ENCODE measurements at places on chromosomes 16 and 17.

DNA sequence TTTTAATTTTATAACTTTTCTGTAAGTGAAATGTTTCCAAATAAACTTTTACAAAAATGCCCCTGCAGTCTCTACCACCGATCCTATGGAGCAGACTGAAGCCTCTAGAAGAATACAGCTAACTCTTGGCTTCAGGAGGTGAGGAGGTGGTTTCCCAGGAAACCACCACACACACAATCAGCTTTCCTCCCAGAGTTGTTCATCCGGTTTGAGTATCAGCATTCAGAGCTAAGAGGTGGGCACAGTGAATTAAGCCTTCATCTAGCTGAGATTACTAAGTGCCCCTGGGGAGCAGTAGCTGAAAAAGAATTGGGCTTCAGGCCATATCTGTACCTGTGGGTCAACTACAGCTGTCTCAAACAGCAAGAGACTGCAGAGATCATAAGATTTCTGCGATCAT is 139.7 kb downstream of the AATF start:
- DNase-seq, result no peak

GRCh38 chr17:41464682-41465081 is 2.5 kb downstream of the KRT32 start:
- no peak for DNase-seq

GRCh38 chr17:78462148-78462547 is 83.7 kb downstream of the PGS1 start:
- no peak for DNase-seq

GRCh38 chr16:19776147-19776546 is 58.1 kb downstream of the IQCK start:
- DNase-seq, result no peak

GRCh38 chr17:63431939-63432804 is 13.9 kb downstream of the CYB561 start:
- DNase-seq, result no peak

- peak; percentile 28 for DNase-seq
Measured at GRCh38 chr17:34382621-34383124, 19.6 kb upstream of the CCL1 start.

- DNase-seq, result no peak
Measured at GRCh38 chr16:56048425-56049105, 142.7 kb upstream of the GNAO1 start.

GRCh38 chr17:7835814-7836595 is 2.0 kb downstream of the KDM6B start:
- DNase-seq, result no peak

DNA sequence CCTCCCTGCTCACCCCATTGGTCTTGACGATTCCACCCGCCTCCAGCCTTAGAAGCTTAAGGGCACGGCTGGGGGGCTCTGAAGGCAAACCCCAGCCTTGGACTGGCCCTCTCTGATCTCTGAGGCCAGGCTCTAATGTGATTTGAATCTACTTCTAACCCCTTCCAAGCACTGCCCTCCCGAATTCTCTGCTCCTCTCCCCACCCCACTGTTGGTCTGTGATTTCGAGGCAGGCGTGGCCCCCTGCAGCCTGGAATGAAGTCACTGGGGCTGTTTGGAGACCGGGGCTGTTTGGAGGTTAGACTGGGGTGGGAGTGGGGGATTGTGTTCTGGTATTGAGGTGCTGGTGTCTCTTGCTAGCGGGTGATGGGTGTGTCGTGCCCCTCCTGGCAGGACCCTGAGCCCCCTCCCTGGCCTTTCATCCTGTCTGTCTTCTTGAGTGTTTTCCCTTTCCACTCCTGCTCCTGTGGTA is 2.2 kb downstream of the GRB7 start:
- DNase-seq, result no peak

DNA sequence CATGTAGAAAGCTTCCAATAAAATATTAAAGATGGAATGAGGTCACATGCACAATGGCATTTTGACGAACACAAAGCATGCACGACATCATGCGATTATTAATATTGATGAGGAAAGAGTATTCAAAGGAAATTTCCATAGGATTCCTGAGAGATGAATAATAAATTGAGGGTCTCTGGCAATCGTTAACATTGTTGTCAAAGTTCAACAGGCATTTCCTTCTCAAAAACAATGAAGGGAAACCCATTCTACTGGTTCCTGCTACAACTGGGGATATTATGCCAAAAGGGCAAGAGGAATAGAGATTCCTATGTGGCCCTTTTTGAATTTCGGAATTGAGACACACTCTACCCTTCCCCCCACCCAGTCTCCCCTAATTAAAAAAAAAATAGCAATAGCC is 128.3 kb upstream of the NUDT7 start:
- DNase-seq, result no peak

GRCh38 chr17:79645022-79645776 is 34.3 kb upstream of the RBFOX3 start:
- no peak for DNase-seq

DNA sequence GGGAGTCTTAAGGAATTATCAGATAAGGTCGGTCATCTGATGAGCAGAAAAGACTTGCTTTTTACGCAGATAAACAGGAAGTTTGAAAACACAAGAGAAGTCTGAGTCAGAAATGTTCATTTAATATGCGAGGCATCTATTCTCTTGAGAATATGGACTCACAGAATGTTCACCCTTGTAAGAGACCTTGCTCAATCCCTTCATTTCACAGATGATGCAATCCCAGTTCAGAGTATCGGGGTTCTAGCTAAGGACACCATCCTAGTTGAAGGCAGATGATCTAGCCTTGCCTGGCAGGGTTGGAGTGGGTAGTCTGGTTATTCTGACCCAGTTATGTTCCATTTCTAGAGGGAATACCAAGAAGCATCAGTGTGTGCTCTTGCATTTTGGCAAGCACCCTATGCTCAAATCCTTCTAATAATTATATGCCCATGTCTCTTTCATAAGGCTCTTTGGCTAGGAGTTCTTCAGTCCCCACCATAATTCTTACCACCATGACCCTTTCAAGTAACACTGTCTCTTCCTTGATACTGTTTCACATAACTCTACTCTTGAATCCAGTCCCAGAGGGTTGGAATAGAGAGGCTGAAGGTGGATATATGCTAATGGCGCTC is 42.5 kb downstream of the YPEL2 start:
- DNase-seq, result no peak

DNA sequence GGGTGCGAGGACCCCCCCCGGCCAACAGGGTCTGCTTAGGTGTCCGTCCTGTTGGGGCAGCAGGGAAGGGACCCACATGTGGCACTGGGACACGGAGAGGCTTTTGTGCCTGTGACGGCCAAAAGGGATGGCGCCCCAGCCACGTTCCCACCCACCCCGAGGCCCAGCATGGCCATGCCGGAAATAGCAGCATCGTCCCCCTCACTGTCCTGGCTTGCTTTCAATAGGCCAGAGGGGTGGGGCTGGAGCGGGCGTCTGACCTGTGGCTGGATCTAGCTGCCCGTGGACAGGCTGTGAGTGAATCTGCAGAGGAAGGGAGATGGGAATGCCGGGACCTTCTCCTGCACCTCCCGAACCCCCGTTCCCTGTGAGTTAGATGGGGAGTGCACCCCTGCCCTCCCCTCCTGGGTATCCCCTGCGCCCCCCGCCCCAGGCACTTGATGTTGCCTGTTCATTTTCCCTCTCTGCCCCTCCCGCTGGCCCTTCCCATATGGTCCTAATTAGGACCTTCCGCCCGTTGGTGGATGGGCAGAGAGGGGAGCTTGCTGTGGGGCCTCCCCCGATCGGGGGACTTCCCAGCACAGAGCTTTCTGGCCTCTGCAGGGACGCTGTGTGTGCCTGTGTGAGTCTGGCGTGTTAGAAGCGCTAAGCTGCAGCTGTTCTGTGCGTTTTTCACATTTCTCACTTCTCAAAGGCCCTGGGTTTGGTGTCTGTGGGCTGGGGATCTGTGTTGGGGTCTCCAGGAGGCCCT is 292.8 kb downstream of the SEC14L1 start:
- DNase-seq, result no peak

DNA sequence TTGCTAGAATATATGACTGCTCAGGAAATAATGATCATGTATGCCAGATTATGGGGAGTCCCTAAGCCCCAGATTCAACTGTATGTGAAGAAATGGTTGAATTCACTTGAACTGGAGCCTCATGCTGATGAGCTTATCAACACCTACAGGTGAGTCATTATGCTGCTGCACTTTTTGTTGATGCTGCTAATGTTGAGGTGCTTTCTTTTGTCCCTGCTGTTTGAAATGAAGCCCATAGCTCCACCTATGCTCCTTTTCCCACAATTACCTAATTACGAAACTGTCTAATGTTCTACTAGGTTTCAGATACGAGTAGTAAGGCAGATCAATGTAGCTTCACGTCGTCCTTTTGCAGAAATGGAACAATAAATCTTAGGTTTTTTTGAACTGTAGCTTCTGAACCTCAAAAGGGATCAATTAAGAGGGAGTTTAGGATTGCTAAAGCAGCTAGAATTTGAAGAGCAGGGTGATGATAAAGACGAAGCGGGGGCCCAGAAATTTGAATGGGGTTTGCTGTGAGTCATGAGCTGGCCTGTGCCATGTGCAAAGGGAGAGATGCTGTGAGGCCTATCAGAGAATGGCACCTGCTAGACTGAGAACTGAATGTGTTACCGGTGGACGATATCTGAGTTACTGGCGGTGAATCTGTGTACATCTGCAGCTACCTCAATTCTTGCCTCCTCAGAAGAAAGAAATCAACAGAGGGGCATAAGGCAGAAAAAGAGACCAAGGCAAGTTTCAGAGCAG is 6.1 kb upstream of the UQCRC2 start:
- DNase-seq, result no peak

DNA sequence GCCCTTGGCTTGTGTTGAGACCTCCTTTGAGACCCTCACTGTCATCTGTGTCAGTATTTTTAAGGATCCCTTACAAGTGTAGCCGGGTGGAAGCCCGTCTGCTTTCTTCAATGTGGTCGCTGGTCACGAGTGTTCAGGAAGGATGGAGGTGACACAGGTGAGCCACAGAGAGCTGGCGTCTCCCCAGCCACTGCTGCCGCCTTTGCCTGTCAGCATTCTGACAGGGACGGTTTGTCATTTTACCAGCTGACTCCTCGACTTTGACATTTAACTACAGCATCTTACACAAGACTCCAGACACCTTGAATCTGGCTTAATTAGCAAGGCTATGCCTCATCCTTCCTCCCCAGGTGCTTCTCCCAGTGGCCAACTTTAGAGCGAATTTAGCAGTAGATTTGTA is 56.3 kb upstream of the MPHOSPH6 start:
- no peak for DNase-seq

- DNase-seq, result no peak
Measured at GRCh38 chr17:82434216-82434565, 15.8 kb upstream of the OGFOD3 start.

DNA sequence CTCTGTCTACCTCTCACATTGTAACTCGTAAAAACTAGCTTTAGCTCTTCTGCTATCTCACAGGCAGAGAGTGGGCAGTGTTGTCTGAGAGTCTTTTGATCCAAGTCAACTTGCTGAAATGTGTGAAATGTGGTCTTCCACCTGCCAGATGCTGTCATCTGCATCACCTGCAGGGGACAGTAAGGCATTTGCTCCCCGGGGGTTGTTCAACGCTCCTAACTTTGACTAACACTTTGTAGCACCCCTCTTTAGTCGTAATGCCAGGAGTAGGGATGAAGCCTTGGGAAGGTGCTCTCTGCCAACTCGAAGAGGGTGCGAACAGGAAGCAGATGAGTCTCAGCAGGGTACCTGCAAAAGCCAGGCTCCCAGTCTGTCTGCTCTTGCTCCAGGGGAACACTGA is 36.1 kb downstream of the SNX11 start:
- no peak for DNase-seq

- DNase-seq, result no peak
Measured at GRCh38 chr17:17403065-17403464, 73.7 kb upstream of the MED9 start.

DNA sequence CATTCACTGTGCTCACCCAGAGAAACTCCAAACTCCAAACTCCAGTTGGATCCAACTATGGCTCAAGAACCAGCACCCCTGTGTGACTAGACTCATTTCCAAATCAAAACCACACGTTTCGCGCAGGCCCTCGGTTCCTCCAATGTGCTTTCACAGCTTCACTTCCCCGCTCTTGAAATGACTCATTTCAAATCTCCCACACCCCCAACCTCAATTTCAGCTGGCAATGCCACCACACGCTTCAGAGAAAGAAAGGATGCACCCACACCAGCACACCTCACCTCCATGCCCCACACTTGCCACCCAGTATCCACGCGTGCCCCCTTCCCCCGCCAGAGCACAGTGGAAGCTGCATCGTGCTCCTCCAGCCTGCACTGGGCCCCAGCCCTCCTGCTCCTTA is 9.0 kb downstream of the TMEM92 start:
- DNase-seq, result no peak

DNA sequence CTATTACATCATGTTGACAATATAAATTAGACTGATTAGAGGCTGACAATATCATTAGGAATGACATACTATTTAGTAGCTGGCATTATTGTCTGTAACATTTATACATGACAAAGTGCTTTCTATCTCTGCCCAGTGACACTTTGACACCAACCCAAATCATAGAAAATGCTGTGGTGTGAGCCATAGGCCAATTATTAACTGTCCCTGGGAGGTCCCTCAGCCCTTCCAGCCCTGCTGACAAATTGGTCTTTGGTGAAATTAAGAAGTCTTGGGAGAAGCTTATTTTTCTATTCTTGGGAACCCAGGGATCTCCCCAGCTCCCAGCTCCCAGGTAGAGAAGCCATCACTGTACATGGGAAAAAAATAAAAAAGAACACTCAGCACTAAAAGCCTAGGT is 179.6 kb downstream of the AIPL1 start:
- DNase-seq, result no peak

DNA sequence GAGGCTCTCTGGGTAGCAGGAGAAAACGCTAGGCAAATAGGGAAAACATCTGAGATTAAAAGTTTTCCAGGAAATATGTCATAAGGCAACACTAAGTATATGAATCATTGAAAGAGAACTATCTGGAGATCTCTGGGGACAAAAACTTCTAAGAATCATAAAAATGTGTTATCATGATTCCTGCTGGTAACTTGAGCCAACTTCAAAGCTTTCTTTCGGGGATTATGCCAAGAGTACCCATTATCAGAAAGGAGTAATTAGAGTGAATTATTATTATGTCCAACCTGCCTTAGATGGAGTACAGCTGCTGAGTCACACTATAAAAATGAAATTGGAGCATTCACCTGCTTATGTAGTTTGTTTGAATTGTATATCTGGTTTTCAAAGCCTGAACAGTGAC is 488.5 kb upstream of the SOX9 start:
- DNase-seq, result no peak

All from activated CD4-positive, alpha-beta T cell treated with anti-CD3 and anti-CD28 coated beads for 24 hours (primary cell).